ENCODE measurements at places on chromosomes 5 and 9. TPM values are rescaled to one million over a fixed set of nuclear protein-coding genes. Genes with fewer than 3 reads are reported as not detected.

DNA sequence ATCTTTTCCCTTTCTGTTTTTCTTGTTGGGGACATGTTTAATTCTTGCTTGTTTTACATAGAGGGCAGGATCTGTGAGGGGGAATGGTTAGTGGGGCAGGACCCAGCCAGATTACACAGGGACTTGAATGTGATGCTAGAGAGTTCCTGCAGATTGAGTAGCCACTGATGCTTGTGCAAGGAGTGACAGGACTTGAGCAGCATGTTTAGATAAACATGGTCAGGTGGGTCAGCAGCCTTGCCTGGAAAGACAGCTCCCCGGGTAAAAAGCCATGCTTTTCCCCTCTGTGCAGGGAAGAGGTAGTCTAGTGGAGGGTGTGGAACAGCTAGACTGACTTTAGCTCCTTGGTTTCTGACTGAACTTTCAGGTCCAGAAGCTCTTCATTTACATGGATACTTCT lies 261.2 kb downstream of the AOPEP start:
- DNase-seq: no peak

- DNase-seq: no peak
These were observed 27.3 kb downstream of the TTC1 start for GRCh38 chr5:160036243-160036642.

DNA sequence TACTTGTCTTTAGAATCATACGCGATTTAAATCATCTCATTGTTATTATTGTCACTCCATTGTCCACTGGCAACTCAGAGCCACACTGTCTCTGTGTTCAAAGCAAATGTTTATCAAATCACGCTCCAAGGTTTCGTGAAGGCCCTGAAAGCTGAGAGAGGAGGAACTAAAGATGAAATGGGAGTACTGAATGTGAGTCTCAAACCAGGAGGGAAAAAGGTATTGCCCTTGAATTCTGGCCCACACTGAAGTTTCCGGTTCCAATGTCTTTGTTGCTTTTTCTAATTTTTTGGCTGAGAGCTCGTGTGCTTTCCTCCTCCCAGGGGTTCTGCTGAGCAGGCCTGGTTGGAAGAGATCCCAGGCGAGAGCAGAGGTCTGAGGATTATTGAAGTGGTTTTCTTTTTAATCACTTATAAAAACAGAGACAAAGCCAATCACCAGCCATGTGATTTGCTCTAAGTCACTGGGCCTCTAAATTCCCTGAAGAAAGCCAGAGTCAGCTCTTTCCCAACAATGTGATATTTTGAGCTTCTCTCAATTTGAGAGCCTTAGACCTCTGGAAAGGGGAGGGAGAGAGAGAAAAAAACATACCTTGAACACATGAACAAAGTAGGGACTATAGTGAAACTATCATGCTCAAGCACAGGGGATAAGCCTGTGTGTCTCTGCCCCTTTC lies 420.8 kb upstream of the GRAMD2B start:
- DNase-seq: peak; percentile 84

DNA sequence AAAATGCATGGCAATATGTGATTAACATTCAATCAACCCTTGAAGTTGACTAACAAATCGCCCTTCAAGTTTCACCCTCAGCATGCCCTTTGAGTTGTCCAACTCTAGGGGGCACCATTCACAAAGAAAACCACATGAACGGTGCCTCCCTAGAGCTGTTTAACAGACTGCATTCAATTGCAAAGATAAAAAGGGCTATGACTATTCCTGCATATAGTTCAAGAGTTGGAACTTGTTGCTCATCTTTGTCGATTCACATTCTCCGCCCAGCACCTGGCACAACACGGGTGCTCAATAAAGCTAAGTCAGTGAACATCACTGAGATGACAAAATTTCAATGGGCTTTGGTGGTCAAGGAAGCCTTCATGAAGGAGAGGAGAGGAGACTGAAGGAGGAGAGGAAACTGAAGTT lies 69.6 kb upstream of the SLC30A5 start:
- no peak for DNase-seq

GRCh38 chr5:58002323-58002722 lies 457.6 kb downstream of the PLK2 start:
- DNase-seq: no peak

- no peak for DNase-seq
These were observed 390.6 kb downstream of the DNAH5 start for GRCh38 chr5:13553896-13554295.

DNA sequence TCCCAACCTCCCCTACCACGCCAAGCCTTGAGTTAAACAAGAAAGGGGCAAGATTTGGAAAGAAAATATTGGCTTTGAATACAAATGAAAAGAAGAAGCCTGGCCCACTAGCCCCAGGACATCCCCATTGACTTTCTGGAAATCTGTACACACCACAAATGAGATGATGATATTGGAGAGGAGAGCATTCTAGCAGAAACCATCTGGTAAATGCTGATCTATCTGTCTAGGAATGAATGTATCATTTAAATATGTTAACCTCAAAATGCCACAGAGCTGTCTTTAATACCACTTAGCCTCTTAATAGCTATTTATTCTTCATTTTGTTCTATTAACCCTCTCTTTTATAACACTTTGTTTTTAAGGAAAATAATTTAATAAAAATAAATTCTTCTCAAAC lies 270.2 kb upstream of the PDE4D start:
- no peak for DNase-seq

DNA sequence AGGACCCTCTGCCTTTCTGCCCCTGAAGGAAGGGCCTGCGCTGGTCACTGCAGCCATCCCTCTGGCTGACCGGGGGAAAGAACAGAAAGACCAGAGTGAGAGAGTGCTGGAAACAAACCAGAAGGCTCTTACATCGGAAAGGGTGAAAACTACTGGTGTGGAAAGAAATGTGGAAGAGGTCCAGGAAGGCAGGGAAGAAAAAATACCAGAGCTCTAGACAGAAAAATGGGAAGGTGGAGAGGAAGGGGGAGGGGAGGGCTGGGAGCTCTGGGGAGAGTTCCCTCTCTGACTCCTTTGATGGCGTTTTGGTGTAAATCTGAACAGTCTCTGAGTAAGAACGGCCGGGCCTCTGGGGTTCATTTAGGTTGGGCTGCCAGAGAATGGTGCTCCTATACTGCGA lies 47.7 kb downstream of the COL23A1 start:
- peak; percentile 60 for DNase-seq

DNA sequence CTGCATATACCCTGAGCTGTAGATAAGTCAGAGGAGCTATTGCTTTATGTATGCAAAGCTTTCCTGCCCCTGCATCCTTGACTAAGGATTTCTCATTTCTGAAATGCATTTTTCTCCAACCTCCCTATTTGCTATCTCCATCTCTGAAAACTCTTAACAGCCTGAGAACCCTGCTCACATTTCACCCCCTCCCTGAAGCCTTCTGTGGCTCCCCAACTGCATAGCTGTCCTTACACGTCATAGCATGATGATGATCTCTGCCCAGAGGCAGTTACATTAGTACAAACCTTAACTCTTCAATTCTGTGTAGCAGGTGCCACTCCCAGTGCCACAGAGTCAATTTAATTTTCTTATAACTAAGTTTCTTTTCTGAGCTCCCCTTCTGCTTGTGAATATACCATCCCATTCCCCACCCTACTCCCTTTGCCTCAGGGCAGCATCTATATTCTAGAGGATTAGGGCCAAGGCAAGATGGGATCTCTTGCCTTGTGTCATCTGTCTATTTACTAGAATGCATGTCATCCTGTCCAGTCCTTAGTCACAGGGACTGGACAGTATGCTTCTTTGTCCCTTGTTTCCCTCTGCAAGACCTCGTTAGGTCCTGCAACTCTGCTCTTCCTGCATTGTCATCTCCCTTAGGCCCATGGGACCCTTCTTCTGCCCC lies 149.7 kb upstream of the SPRY4 start:
- no peak for DNase-seq

- DNase-seq: peak; percentile 18
These were observed 53.4 kb upstream of the SUB1 start for GRCh38 chr5:32531885-32532520.

DNA sequence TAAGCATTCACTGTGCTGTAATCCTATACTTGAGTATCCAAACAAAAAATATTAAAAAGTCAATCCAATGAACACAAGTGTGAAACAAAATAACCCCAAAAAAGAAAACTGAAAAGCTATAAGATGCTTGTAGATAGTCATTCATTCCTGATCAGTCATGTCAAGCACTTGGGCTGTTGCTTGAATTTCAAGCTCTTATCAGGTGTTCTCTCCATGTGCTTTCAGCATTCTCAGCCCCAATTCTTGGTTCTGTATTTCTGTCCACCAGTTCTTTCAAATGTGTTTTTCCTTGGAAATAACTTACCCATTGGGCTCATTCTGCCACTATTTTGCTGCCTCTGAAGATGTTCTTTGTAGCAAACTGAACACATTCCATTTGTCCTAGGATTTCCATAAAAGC lies 4.7 kb downstream of the ZFAND5 start:
- DNase-seq: no peak

DNA sequence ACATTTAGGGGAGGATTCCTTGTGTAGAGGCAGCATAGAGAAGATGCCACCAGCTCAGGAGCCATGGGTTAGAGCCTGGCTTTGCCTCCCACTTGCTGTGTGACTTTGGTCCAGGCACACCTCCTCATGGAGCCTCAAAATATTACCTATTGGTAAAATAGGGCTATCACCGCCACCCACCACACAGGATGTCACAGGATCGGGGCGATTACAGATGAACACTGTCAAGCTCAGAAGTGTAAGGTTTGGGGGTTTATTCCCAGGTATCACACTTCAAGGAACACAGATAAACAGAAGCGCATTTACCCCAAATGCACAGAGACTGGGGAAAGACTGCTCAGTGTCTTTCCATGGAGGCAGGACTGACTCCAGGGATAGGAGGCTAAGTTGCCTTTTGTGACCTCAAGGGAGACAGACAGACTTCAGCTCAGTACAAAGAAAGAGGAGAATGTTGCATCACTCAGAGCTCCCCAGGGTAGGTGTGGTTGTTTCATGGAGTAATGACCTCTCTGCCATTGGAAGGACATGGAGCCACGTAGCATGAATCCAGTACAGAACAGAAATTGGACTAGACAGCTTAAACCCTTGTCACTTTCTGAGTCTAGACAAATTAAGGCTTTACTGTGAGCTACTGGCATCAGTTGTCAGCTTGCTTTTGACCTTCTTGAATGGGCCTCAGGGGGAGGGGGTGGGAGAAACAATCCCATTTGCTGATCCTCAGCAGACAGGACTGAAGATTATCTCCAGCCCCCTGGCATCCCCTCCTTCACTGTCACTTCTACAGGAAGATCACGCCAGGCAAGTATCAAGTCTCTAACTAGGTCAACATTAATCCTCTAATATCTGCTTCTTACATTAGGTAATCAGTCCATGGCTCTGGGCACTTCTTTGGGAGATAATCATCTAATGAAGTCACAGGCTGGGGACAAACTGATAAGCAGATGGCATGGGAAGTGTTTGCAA lies 6.5 kb downstream of the TRAF1 start:
- no peak for DNase-seq

DNA sequence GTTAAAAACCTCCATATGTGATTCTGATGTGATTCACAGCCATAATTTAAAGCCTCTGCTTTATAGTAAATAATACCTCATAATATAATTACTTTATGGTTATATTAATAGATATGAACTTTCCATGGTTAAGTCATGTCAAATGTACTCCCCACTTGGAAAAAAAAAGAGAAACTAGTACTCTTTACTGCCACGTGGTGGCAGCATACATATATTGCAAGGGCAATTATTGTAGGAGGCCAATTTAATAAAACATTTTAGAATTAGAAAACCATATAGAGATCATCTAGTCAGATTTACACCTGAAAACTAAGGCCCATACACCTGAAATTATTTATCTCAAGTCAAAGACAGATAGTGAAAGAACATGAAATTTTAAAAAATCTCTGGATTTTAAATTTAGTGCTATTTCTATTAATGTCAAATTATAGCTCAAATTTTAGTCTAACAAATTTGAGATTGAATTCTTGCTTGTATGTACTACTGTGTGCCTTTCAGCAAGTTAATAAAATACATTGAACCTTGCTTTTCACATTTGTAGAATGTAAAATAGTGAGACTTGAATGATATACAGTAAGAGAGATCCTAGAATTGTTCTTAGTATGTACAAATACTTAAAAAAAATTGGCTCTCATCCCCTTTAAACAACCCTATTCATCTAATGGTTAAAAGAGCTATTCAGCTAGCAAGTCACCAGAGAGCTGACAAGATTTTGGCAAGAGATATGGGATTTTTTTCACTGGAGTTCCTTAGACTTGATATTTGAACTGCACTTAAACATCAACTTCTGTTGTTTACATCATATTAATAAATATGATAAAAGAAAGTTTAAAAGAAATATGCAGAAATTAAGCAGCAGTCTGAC lies 603.8 kb downstream of the TLE4 start:
- no peak for DNase-seq

GRCh38 chr5:74647096-74647495 lies 6.6 kb upstream of the ENC1 start:
- DNase-seq: no peak

GRCh38 chr5:157574456-157575380 lies 857 bp downstream of the ADAM19 start:
- no peak for DNase-seq

DNA sequence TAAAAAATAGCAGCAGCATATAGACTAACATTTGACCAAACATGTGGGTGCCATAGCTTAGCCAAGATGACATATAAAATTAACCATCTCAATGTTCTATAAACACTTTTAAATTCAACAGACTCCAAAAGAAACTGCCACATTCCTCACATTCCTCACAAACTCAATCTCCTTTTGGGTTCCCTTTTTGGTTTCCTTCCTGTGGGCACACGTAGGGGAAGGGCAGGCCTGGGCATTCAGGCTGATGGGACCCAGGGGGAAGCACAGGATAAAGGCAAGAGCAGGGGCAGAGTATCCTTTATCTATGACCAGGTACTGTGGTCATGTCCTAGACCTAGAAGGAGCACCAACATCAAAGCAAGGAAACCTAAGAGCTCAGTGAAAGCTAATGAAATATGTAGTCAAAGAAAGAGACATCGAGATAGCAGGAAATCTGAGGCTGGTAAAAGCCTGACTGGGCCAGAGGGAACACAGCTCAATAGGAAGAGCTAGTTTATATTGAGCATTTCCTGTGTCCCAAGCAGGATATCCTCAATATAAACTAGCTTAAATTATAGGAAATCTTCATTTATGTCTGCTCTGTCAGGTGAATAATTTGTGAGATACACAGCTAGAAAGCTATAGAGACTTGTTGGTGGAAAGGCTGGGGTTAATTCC lies 13.6 kb upstream of the ERAP1 start:
- no peak for DNase-seq

DNA sequence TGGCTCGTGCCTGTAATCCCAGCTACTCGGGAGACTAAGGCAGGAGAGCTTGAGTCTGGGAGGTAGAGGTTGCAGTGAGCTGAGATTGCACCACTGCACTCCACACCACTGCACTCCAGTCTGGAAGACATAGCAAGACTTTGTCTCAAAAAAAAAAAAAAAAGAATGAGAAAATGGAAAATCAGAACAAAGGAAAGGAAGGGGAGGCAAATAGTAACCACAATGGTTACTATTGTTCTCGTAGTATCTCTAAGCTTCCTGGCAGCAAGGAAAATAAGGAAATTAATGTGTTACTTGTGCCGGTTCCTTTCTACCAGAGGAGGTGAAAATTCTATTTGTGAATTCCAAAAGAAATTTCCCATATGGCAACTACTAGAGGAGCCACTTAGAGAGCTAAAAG lies 48.5 kb upstream of the BNC2 start:
- no peak for DNase-seq

- peak; percentile 75 for DNase-seq
These were observed 143.0 kb downstream of the GPBP1 start for GRCh38 chr5:57316798-57317327.

The ADAMTS13 gene
- total RNA-seq: 0.75 TPM

The SNX18 gene
- 14.9 TPM for total RNA-seq

The LCP2 gene
- not detected for total RNA-seq

The SARDH gene
- 0.07 TPM for total RNA-seq

The SLC6A19 gene
- not detected for total RNA-seq

The PCDHGB2 gene
- total RNA-seq: 0.98 TPM

Measured in epithelial cell of proximal tubule (primary cell).